Mammary epithelial cell (primary cell): ENCODE measurements at places on chromosomes 5 and 9. TPM values are rescaled to one million over a fixed set of nuclear protein-coding genes. Genes with fewer than 3 reads are reported as not detected.

GRCh38 chr5:17090839-17091238 is 126.6 kb upstream of the BASP1 start:
- no peak for DNase-seq

GRCh38 chr9:37984672-37985611 is 81.0 kb upstream of the SLC25A51 start:
- no peak for DNase-seq

GRCh38 chr5:168315416-168316138 is 24.1 kb downstream of the WWC1 start:
- DNase-seq, result no peak

GRCh38 chr5:137303509-137303908 is 195.6 kb downstream of the SPOCK1 start:
- no peak for DNase-seq

DNA sequence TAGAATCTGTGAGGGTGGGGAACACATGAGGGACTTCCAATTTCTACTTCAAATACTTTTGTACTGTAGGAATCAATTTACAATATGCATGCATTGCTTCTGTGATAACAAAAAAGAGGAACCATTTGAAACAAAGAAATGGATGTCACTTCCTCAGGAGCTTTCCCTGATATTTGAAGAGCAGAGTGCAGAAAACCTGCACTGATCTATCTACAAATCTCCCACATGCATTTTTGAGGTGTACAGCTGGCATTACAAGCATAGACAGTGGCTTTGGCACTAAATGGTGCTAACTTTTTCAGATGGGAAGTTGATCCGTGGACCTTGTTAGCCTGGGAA is 27.7 kb downstream of the YIPF5 start:
- no peak for DNase-seq

- no peak for DNase-seq
Measured at GRCh38 chr5:91183743-91184142, 199.4 kb downstream of the ARRDC3 start.

DNA sequence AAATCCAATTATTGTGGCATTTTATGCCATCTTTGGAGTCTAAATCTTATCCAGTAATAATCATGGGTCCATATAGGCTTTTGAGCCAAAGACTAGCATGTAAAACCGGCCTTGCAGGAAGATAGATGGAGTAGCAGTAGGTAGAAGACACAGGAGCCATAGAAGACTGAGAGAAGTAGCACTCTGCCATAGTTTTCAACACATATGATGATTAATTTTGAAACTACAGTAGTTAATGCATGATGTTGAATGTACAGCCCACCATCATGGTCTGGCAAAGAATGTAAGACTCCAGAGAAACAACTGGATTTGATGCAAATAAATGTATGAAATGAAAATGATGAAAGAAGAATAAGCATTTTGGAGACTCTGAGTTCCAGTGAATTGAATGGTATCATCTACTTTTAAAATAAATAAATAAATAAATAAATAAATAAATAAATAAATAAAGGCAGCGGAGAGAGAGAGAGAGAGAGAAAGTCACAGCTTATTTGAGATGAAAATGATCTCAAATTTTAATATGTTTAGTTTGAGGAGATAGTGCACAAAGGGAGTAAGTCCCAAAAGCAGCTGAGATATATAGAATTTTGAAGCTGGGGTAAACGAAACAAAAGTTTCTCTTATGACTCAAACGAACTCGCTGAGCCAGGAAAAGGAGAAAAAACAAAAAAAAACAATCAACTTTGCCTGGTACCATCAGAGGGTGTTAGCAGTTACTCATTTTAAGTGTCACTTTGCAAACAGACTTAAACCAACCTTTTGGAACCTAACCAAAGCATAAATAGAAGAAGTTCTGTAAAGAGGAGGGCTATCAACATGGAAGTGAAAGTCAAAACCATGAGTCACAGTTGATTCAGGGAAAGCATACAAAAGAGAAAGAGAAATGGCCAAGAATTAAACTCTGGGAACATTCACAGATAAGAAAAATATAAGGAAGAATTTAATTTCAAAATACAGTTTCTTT is 388.7 kb downstream of the CETN3 start:
- DNase-seq, result peak; percentile 76

DNA sequence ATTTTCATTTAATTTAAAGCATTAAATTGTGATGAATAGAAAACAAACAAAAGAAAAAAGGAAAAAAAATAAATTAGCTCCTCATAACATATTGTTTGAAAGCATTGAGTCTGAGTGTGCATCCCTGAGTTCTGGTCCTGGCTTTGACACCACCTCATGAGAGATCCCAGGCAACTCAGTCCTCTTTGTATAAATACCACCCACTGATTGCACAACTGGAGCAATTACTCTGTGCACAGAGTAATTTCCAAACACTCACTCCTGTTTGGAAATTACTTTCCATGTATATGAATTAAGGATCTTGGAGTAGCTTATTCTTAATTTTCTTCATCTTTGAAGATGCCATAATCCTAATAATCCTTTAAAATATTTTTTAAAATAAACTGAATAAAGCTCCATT is 59.4 kb upstream of the C5orf46 start:
- no peak for DNase-seq

DNA sequence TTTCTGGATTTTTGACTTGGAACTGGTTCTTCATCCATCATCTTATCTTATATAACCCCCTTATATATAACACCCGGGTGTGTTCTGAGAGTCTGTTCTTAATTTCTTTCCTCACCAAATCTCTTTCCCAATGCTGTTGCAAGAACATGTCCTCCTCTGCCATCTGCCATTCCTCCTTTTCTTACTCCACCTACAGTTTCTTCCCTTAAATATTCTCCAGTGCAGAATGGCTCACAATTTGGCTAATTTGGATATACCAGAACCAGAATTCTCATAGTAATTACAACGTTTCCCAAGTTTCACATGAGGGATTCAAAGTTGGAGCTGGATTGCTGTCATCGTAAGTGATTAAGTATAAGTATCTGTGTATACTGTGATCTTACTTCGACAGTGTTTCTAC is 28.0 kb downstream of the SKP2 start:
- DNase-seq, result no peak

GRCh38 chr9:73154722-73155121 is 3.1 kb downstream of the ANXA1 start:
- DNase-seq, result no peak

GRCh38 chr5:176986280-176986679 is 20.3 kb downstream of the UIMC1 start:
- no peak for DNase-seq

- DNase-seq, result no peak
Measured at GRCh38 chr5:157217289-157218024, 36.8 kb downstream of the ITK start.

GRCh38 chr5:154993461-154993860 is 20.1 kb upstream of the KIF4B start:
- DNase-seq, result no peak

GRCh38 chr5:102762562-102763227 is 7.6 kb downstream of the PAM start:
- peak; percentile 52 for DNase-seq

DNA sequence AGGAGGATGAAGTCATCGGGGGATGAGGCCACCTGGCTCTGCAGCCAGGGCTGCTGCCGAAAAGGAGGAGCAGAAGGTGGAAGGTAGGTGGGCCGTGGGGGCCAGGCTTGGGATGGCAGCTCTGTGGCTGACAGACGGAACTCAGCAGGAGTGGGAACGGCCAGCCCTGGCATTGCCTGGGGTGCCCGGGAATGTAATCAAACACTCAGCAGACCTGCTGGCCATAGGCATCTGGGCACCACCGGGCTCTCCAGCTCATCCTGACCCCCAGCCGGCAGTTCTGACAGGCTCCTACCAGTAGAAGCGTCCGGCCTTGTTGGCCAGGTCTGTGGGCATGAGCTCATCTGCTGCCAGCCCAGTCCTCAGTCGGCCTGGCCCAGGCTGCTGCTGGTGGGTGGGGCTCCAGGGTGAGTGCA is 4.3 kb upstream of the FAT2 start:
- peak; percentile 74 for DNase-seq

DNA sequence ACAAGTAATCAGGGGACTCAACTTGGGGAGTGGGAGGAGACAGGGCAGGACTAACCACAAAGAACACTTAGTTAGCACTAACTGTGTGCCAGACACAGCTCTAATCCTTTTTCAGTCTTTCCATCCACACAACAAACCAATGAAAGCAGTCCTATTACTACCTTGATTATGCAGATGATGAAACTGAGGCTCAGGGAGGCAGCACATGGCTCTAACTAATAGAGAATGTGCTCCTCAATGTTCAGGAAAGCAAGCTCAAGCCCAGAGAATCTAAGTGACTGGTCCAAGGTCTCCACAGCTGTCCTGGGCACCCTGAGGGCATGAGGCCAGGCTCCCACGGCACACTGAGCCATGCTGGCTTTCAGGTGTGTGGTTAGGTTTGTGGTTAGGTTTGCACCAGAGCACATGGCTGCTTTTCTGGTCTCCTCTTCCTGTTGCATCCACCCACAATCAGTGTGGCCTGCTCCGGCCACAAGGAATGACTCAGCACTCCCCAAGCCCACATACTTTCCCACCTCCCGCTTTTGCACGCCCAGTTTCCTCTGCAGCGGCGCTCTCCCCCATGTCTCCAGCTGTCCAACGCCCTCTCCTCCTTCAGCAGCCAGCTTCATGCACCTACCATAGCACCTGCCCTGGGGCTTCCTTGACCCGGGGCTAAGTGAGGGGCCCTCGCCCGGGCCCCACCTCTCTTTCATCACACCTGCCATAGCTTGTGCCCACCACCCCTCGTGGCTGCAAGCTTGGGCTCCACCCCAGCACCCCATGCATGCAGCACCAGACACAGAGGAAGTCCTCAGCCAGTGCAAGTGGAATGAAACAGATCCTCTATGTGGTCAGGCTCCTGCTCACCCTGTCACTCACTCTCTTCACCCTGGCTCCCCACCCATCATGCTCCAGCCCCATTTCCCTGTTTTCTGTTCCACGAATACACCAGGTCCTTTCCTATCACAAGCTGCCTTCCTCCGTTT is 133.1 kb downstream of the GABBR2 start:
- DNase-seq, result peak; percentile 79

GRCh38 chr9:28155067-28155466 is 581.8 kb upstream of the C9orf72 start:
- no peak for DNase-seq

DNA sequence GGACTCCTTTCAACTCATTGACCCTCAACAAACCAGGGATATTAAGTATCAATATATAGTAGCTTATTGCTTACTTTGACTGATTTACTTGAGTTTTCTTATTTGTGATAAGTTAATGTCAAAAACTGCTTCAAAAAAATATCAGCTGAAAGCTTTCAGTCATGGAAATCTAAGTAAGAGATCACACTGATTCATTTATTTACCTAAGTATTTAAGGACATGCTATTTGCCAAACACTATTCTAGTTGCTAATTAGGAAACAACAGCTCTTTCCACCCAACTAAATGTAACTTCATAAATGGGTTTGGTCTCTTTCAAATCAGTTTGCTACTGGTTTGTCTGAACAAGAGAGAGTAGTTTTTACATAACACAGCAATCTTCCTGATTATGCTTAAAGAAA is 48.2 kb downstream of the CHD1 start:
- DNase-seq, result no peak

GRCh38 chr5:82104872-82105271 is 133.0 kb downstream of the ATG10 start:
- no peak for DNase-seq

DNA sequence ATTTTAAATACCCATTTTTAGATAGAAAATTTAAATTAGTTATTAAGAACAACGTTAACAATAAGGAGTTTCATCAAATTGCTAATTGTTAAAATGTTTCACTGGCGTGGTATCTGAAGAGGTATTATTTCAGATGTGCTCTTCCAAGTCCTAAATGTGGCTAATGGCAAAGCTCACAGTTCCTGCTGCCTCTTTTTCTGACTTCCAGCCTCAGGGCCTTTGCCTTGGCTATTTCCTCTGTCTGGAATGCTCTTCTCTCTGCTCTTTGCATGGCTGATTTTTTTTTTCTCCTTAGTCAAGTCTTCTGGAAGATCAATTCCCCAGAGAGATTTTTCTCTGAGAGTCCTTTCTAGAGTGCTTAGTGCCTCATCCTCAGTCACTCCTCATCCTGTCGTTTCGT is 9.6 kb upstream of the SSBP2 start:
- no peak for DNase-seq

DNA sequence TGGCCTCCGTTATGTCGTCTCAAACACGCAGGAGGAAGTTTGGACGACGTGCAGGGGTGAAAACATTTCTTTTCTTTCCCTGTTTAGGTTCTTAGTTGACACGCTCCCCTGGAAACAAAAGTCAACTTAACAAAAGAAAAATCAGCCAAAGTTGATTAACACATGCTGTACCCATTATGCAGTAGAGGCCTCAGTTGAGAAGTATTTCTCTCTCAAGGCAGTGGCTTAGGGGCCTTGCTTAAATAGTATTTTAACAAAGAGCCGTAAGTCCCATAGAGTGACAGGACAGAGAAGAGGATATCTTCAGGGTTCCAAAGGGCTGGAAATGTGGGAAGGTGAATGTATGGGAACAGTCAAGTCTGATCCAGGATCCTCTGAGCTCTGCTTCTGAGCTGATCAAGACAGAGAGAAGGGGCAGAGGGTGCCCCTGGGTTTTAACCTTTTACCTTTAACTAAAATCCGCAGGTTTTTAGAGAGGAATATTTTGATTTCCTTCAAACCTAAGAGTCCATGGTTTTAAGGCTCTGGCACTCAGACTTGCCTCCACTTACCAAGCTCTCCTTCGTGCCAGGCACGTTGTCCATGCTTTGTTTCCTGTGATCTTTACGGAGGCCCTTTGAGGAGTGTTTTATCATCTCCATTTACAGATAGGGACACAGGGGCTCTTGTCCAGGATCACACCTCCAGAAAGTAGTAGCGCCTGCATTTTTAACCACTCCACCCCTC is 629 bp upstream of the CD74 start:
- DNase-seq, result no peak

DNA sequence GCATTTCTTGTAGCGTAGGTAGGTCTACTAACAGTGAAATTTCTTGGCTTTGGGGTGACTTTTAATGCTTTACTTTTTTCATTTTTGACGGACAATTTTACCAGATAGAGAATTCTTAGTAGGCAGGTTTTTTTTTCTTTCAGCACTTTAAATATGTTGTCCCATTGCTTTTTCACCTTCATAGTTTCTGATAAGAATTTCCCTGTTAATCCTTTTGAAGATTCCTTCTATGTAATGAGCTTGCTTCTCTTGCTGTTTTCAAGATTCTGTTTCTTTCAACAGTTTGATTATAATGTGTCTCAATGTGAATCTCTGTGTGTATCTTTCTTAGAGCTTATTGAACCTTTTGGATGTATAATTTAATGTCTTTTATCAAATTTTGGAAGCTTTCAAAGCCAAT is 35.5 kb downstream of the PBX3 start:
- DNase-seq, result no peak

- DNase-seq, result peak; percentile 86
Measured at GRCh38 chr5:154830596-154830995, 19.8 kb downstream of the FAXDC2 start.

GRCh38 chr9:131965103-131965502 is 114.6 kb downstream of the MED27 start:
- DNase-seq, result no peak

- no peak for DNase-seq
Measured at GRCh38 chr9:106092083-106092482, 397.7 kb downstream of the TMEM38B start.

The ROR2 gene
- total RNA-seq, result 8.7 TPM

The C6 gene
- not detected in 2 replicates for total RNA-seq

The TMEFF1 gene
- total RNA-seq, result 0.26 and 0.35 TPM in 2 replicates

The MTX3 gene
- total RNA-seq, result 23.0 TPM

The CDC20B gene
- not detected for total RNA-seq

The ABLIM3 gene
- 36.1 and 38.6 TPM in 2 replicates for total RNA-seq

The GHR gene
- total RNA-seq, result 2.8 and 3.6 TPM in 2 replicates

The CDX1 gene
- not detected in 2 replicates for total RNA-seq

The DNAI1 gene
- not detected in 2 replicates for total RNA-seq
